ENCODE measurements at places on chromosomes 12 and 14. TPM values are rescaled to one million over a fixed set of nuclear protein-coding genes. Genes with fewer than 3 reads are reported as not detected.

DNA sequence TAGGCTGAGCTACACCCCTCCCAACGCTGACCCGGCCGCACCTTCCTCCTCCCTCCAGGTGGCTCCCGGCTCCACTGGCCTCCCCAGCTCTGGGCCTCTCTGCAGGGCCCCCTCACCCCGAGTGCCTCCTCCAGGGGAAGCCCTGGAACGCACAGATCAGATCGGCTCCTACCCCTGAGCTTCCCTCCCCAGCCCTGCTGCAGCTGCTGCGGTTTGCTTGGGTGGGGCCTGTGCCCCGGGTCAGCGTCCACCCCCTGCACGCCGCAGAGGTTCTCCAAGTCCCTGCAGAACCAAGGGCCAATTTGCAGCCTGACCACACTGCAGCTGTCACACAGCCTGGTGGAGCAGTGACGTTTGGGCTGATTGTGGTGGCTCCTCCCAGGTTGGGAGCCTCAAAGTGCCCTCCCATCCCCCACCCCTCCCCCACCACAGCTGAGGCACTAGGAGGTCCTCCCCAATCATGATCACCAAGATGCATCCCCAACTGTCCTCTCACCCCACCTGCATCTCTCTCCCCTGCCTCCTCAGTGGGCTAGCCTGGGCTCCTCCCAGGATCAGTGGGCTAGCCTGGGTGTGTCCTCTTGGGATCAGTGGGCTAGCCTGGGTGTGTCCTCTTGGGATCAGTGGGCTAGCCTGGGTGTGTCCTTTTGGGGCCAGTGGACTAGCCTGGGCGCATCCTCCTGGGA, 12.8 kb upstream of the FBRSL1 start:
- no peak for DNase-seq

DNA sequence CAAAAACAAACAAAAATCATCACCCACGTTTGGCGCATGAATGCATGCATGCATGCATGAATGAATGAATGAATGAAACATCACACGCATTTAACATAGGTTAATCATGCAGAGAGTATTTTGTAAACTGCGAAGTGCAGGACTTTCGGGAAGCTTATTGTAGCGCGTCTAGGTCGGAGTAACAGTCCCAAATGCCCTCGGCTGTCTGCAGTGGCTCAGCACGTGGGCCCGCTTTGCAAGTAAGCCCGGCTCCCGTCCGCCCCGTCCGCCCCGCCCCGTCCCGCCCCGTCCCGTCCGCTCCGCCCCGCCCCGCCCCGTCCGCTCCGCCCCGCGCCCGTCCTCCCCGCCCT, 263 bp upstream of the IFT81 start:
- no peak for DNase-seq

GRCh38 chr12:110426406-110426805, 22.9 kb upstream of the ANAPC7 start:
- no peak for DNase-seq

The SLC35E3 gene
- total RNA-seq: 1.1 TPM

DNA sequence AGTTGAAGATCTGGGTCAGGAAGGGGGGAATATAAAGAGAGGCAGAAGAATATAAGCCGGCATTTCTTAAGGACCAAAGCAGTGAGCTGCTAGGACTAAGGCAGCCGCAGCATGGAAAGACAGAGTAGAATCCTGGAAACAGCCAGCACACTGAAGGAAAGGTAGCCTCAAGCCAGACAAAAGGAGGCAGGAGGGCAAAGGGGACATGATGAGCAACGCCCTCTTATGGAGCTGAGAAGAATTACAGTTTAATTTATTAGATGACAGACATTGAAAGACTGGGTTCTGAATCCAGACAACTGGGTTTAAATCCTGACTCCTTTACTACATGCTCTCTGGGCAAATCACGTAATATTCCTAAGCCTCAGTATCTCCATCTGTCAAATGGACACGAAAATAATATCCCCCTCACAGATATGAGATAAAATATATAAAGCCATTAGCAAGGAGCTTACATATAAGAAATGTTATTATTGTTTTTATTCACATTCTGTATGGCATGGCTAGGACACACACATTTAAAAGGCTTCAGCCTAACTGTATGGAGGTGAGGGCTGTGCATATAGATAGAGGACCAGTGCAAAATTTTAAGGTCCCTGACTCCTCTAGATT, 8.1 kb upstream of the PCED1B start:
- no peak for DNase-seq

- DNase-seq: no peak
These were observed 113.0 kb downstream of the TBC1D30 start for GRCh38 chr12:64937452-64937851.

The LYZ gene
- total RNA-seq: not detected

DNA sequence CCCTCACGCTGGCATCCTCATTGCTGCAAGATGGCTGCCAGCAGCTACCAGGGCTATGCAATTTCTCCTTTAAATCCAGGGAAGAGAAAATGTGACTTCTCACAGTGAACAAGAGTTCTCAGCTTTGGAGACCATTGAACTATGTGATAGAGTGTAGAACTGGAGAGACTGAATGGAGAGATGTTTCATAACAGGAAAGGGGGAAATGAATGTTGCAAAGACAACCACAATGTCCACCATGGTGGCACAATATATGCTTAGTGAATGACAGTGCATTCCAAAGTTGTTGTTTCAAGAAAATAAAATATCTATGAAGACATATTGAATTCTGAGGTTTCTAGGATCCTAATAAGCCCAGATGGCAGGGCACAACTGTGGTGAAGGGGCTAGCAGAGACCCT, 13.2 kb upstream of the COCH start:
- no peak for DNase-seq

DNA sequence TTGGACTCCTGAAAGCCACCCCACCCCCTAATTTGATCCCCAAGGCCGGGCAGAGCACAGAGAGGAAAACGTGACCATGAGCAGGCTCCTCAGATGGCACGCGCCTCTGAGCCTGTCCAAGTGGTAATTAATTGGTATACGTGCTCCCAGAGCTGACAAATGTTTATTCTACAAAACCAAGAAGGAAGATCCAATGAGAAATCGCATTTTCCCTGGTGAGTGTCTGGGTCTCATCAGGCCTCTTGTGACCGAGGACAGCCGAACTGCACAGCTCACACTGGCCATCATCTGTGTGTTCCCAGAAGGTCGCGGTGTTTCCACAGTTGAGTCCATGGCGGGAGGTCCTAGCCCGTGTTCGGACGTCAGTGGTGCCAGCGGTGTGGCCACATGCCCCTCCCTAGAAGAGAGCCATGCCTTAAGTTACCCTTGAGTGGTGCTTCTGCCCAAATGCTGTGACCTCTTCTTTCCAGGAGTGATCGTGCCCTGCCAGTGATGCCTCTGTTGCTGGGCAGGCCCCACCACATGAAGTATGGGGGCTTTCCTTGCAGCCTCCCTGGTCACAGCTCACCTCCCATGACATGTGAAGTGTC, 317.5 kb upstream of the RTL1 start:
- no peak for DNase-seq

The ZNF26 gene
- 8.6 TPM for total RNA-seq

DNA sequence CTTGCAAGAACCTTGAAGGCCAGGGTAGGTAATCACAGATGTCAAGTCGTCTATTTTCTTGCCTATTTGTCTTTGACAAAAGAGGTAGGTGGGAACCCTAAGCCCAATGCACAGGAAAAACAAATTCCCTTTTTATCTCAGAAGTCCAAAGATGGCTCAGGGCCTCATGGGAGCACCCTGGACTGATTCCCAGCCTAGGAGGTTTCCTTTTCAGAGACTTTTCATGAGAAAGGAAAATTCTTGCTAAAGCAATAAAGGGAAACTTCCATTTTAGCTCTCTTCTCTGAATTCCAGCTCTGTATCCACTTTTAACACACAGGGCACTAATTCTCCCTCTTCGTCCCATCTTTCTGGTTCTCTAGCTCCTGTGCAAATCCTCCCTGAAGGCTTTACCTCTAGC, 1.2 kb downstream of the ZNF641 start:
- DNase-seq: no peak

- no peak for DNase-seq
These were observed 169.7 kb upstream of the NUDT4 start for GRCh38 chr12:93208011-93208410.

DNA sequence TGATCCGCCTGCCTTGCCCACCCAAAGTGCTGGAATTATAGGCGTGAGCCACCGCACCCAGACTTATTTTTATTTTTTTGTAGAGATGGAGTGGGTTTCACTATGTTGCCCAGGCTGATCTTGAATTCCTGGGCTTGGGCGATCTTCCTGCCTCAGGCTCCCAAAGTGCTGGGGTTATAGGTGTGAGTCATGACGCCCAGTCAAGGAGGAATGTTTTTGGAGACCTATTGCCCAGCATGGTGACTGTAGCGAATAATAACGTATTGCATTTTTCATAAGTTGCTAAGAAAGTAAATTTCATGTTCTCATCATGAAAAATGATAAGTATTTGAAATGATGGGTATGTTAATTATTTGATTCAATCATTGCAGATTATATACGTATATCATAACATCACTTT, 46.5 kb downstream of the TEAD4 start:
- DNase-seq: no peak

- no peak for DNase-seq
These were observed 35.6 kb upstream of the ANKS1B start for GRCh38 chr12:100020370-100020769.

DNA sequence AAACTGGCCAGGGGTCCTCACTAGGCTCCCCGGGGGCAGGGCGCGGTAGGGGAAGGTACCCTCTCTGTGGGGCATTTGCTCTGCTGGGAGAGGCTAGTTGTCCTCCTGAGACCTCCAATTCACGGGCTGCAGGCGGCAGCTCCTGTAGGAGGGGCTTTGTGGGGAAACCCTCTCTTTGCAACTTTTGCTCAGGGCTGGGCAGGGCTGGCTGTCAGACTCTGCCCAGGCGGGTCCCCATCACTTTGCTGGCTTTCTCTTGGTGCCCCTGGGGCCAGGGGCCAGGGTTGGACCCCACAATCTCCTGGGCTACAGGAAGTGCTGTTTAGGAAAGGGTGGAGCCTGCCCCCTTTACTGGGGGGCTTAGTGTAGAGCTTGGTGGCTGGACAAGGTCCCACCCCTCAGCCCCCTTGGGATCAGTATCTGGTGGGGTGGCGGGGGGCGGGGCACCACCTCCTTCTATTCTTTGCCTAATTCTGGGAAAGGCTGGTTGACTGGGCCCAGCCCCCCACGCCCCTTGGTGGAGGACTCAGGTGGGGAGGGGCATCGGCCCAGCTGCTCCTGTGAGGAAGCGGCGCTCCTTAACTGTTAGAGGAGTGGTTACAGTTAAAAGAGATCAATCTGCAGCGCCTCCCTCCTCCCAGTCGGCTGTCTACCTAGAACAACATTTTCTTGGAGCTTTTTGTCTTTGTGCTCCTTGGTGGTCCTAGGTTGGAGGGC, 918.7 kb downstream of the AACS start:
- no peak for DNase-seq

- DNase-seq: no peak
These were observed 250.5 kb upstream of the PWP1 start for GRCh38 chr12:107435072-107435471.

The GLIPR1L1 gene
- not detected for total RNA-seq

- DNase-seq: no peak
These were observed 327.2 kb downstream of the BTG1 start for GRCh38 chr12:91818227-91819131.

DNA sequence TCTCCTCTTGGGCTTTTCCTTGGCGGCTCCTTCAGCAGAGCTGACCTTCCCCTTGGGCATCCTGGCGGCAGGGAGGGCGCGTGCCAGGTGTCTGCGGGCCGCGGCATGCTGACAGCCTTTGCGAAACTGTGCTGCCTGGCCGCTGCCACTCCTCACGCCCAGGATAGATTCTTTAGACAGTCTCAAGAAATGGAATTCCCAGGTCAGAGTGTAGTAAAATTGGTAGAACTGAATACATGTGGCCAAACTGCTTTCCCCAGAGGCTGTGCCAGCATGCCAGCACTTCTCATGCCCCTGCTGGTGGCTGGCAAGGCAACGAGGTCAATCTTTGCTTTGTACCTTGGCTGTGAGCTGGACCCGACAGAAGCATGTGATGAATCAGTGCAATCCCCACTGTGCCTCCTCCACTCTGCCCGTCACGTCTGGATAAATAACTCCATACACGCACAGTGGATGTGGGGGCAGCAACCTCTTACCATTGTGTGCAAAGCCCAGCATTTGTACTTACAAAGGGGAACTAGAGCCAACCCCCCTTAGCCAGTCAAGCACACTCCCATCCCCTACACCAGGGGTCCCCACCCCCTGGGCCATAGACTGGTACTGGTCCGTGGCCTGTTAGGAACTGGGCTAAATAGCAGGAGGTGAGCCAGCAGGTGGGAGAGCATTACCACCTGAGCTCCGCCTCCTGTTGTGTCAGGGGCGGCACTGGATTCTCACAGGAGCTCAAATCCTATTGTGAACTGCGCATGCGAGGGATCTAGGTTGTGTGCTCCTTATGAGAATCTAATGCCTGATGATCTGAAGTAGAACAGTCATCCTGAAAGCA, 90.9 kb downstream of the ACTN1 start:
- no peak for DNase-seq

- DNase-seq: no peak
These were observed 6.2 kb downstream of the CHST11 start for GRCh38 chr12:104462931-104463339.

DNA sequence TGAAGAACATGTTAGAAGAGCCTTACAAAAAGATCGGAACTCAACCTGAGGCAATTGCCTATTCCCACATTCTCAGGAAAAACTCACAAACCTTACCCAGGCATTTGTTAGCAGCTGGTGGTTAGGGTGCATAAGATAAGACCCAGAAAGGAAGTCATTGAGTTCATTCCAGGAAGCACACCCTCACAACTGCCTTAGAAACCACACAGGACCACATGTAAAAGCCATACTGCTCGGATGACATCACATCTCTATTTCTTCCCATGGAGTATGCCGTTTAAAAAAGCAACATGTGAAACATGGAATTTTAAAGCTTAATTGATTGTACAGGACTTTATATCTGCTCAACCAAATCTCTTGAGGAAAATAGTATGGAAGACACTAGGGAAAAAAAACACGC, 411.2 kb downstream of the DAD1 start:
- DNase-seq: no peak

GRCh38 chr12:27304856-27305255, 27.8 kb upstream of the BMAL2 start:
- no peak for DNase-seq

- no peak for DNase-seq
These were observed 209.0 kb upstream of the PLEKHG7 start for GRCh38 chr12:92493816-92494215.

DNA sequence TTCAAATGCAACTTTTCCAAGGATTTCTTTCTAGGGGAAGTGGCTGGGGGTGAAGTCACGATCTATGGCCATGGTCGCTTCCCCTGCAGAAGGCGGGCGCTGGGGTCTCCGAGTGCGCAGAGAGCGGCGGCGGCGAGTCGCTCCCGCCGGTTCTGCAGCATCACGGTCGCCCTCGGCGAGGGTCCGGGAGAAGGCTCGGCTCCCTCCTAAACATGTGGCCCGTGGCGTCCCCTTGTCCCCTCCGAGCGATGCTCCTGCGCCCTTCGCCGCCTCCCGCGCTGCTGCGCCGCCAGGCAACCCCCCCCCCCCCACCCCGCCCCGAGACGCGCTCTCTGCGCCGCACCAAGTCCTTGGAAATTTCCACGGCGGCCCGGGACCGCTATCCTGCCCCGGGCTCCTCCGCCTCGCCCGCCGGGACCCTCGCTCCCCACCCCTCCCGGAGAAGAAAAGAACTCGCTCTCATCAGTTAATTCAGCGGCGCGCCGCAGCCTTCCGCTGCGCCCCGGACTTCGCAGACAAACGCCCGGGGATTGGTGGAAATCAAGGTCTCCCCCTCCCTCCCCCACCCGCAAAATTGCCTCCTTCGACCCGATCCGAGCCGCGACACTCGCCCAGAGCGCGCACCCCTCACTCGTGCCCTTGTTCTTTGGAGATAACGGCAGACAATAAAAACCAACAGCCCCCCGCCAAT, at the start of gene ST8SIA1:
TSS of gene ST8SIA1 (minus strand) at position 298 of the 691 bp plus-strand sequence. CDS start 475 bp downstream, outside the sequence.
- no peak for DNase-seq

The CLEC1A gene
- total RNA-seq: 12.8 TPM

The TTC6 gene
- 0.06 TPM for total RNA-seq

All from glomerular endothelial cell (primary cell).